ENCODE measurements at places on chromosomes 6 and 20.
A peak's percentile ranks its signal among the peaks of the same experiment; 100 is the strongest.

GRCh38 chr6:30341728-30342127 lies 3.2 kb upstream of the RPP21 start:
- no peak for DNase-seq

DNA sequence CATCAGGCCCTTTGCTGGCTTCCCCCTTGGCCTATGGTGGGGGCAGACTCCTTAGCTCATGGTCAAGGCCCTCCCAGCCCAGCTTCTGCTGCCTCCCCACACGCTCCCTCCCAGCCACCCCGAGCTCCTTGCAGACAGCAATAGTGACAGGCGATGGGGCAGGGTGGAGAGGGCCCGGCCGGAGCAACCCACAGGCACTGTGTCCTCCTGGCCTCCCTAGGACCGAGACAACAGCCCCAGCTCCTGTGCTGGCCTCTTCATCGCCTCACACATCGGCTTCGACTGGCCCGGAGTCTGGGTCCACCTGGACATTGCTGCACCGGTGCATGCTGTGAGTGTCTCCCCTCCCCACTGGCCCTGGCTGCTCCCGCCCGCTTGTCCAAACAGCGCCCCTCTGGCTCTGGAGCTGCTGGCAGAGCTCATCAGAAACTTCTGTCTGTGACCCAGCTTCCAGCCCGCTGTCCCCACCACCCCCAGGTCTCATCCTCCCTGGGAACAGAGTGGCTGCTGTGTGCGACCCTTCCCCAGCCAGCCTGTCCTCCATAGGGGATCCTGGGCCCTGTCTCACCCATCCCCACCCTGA lies 21.8 kb downstream of the NPEPL1 start:
- no peak for DNase-seq

- no peak for DNase-seq
Measured at GRCh38 chr20:841568-842546, 8.3 kb downstream of the FAM110A start.

- DNase-seq, result no peak
Measured at GRCh38 chr6:129495652-129496051, 214.3 kb downstream of the ARHGAP18 start.

DNA sequence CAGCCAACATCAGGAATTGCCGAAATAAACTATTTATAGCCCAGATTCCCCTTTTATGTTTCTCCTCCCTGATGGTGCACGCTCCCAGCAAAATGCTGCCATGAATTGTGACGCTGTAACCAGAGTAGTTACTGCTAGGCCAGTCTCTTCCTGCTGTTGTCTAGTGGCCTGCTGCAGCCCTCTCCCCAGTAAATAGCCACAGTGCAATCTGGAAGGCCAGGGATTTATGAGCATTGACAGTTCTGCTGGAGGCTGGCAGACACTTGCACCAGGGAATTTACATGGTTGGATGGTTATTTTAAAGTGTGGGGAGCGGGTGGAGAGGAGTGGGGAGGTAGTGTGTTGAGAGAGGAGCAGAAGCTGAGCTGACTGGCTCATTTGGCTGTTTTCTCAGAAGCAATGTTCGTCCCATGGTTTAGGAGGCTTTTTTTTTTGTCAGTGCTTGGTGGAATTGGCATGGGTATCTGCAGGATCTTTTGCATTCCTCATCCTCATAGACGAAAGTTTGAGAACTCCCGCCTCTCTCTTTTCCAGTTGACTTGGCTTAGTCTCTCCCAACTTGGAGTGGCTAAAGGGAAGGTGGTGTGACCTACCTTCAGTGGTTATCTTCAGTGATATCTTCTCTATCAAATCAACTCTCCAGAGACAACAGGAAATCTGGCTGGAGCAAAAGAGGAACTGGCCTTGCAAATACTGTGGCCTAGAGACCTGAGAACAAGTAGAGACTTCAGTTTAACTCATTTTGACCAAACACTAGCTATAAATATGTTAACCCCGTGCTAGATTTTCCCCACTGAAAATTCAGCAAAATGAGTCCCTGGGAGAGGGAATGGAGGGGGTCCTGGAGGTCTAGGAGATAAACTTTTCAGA lies 99.3 kb upstream of the VSTM2L start:
- no peak for DNase-seq

DNA sequence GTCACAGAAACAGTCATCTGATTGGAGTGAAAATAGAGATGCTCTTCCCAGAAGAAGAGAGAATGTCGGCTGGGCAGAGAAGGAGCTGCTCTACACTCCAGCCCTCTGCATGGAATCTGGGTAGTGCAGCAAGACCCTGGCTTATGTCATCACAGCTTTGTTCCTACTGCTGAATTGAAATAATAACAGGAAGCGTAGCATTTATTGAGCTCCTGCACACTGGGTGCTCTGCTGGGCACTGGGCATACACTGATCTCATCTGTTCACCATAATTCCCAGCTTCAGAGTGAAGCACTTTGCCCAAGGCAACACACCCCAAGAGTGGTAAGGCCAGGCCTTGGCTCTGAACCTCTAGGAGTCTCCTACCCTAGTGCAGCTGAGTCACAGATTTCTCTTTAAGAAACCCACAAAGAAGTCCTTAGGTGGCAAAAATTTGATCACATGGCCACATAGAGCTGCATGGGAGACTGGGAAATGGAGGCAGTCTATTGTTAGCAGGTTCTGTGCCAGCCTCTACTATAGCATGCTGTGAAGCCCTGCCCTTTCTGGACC lies 3.9 kb upstream of the SDCBP2 start:
- no peak for DNase-seq

DNA sequence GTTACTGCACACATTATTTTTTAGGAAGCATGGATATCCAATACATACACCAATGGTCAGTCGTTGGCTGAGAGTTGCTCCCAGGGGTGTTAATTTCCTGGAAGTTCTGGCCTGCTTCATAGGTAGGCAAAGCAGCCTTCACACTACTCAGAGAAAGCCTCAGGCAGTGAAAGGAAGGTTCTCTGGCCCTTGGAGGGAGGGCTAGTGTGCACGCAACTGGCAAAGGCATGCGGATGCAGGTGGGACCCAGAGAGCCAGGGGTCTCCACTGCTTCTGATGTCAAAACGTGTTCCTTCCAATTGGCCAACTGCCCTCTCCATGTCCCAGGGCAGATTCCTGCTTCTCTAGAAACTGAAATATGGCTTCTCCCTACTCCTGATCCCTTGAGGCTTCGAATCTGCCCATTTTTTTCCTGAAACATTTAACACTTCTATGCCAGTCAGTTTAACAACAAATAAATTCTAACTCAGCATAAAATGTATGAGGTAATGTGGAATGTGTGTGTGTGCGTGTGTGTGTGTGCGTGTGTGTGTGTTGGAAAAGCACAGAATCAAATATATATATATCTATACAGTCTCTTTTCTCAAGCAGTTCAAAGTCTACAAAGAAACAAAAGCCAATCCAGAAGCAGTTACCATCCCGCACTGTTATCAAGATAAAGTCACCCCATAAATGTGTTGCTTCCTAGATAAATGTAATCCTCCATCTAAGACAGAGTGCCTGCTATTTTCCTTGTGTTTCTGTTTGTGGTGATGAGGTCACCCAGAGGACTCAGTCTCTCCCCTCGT lies 94.0 kb upstream of the HIVEP1 start:
- DNase-seq, result no peak

GRCh38 chr6:154435400-154435945 lies 75.0 kb downstream of the CNKSR3 start:
- DNase-seq, result no peak

- no peak for DNase-seq
Measured at GRCh38 chr6:38508286-38508685, 131.4 kb downstream of the BTBD9 start.

DNA sequence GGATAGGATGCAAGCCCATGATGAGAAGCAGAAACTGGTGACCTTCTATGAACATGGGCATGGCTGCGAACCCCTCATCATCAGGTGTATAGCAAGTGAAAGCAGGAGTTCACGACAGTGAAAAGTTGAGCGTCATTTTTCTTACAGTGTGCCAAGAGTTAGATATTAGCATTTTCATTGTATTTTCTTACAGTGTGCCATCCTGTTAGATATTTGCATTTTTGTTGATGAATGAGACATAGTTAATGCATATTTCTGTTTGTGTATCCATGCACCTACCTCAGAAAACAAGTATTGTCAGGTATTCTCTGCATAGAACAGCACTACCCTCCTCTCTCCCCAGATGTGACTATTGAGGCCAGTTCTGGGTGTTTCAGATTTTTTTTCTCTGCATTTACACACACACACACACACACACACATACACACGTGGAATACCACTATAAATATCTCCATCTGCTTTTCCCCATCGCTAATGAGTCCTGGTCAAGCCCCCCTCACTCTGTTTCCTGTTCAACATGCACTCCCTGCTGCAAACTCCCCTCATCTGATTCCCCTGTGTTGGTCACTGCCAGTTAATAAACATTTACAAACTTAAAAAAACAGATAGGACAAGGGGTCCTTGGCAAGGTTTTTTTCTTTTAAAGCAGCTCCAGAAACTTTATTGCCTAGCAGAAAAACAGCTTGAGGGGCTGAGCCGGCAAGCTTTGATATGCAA lies 41.7 kb downstream of the PLN start:
- no peak for DNase-seq

DNA sequence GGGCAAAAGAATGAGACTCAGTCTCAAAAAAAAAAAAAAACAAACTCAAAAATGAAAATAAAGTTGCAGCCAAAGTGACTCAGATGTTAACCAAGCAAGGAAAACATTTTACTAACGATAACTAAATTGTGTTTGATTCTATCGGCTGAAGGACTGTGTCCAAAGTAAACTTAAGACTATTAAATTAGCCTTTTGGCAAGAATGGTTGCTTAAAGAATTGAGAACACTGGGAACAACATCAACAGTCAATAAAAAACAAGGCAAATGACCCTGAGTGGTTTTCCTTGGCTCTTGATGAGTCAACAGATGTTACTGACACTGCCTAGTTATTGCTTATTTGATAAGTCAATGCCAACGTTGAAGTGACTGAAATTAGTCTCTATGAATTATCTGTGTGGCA lies 36.7 kb downstream of the POU3F2 start:
- no peak for DNase-seq

DNA sequence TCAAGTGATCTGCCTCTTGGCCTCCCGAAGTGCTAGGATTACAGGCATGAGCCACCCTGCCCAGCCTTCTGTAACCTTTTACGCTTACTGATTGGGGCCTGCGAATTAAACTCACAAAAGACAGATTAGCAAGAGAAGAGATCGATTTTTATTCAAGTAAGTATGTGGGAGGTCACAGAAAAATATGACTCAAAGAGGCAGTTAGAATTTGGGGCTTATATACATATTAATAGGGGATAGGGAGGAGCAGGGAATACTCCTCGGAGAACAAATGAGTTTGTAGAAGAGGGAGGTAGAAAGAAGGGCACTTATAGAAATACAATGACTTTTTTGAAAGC lies 78.9 kb downstream of the CD24 start:
- no peak for DNase-seq

GRCh38 chr6:51129043-51129442 lies 310.4 kb downstream of the TFAP2B start:
- DNase-seq, result no peak

DNA sequence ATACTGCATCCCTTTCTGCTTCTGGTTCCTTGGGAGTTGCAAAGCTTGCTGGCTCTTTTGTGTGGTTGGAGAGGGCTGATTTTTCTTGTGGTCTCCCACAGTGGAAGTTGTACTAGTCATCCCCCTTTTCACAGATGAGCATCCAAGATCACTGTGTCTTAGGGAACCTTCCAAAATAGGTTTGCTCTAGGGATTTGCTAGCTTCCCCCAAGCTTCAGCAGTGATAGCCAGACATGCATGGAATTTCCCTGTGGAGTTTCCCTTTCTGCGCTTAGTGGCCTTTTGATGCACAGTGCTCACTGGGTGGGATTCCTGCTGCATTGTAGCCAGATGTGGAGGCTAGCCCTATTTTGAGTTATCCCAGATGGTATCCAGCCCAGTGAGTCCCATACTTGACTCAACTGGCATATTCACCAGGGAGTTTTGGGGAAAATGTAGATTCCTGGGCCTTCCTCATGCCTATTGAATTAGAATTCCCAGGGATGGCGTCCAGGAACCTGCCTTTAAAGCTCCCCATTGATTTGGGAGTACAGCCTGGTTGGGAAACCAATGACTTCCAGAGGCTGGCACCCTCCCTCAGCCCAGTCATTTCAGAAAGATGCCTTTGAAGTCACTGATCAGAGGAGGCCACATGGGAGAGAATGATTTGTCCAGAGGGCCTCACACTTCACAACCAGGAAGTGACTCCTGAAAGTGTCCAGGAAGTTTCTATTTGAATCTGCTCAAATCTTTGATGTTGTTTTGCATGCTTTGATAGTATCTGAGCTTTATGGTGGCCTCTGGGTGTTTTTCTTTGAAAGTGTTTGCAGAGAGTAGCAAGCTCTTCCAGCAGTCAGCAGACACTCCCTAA lies 25.9 kb downstream of the PPARD start:
- peak; percentile 35 for DNase-seq

- no peak for DNase-seq
Measured at GRCh38 chr6:19781269-19781668, 55.9 kb upstream of the ID4 start.

GRCh38 chr20:20761301-20761700 lies 48.9 kb upstream of the RALGAPA2 start:
- DNase-seq, result no peak

DNA sequence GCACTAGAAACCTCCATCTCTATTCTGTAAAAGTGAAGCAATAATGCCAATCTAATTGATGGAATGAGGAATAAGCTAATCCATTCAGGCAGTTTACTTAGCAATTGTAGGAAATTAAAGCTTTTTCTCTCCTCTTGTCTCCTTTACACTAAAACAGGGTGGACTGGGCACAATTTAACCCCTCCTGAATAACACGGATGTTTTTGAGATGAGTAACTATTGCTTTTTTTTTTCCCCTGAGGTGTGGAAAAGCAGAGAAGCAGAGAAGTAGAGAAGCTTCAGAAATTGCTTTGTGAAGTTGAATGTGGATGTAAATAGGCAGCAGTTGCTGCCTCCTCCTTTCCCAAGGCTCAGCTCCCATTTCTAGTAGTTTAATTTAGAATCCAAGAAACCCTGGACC lies 40.0 kb upstream of the GCNT2 start:
- DNase-seq, result no peak

GRCh38 chr6:35691027-35691824 lies 2.5 kb upstream of the FKBP5 start:
- DNase-seq, result no peak
